Testis (tissue), 5 donors: ENCODE measurements at places on chromosomes 13 and 19.
A peak's percentile ranks its signal among the peaks of the same experiment; 100 is the strongest.

DNA sequence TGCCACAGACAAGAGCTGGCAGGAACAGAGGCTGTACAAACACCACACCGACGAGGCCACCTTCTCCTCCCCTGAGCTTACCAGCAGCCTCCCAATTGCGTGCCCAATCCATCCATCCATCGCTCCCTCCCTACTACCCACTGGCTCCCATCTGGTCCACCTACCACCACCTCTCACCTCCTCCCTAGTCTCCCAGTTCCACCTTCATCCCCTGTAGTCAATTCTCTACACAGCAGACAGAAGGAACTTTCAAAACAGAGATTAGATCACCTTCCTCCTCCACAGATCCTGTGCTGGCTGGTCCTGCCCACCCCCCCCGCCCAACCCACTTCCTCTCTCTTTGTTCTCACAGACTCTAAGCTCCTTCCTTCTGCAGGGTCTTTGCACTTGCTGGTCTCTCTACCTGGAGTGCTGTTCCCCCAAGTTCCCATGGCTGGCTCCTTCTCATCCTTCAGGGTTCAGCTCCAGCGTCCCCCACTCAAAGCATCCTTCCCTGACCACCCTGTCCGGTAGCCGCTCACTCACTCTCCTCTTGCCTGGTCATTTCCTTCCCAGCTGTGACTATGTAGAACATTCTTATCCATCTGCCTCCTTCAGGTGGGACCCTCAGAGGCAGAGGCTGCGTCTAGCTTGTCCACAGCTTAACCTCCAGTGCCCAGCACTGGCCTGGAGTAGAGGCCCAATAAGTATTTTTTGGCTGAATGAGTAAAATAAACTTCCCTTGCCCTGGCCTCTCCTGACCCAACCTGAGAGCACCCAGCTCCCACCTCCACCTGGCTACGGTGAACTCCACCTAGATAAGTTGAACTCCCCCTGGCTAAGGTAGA lies 23.0 kb downstream of the PIN1 start:
- DNase-seq: no peak

- DNase-seq: no peak
These were observed 62.2 kb downstream of the DNAJC15 start for GRCh38 chr13:43085545-43085944.

DNA sequence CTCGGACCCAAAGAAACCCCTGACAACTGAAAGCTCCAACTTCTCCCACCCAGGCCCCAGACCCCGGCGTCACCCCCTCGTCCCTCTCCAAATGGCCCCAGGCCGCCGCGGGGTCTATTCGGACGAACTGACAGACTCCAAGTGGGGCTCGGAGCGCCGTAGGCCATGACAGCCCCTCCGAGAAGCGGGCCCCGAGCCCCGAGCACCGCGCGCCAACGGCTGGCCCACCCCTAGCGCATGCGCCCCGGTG lies 360 bp downstream of the DDX39A start:
- DNase-seq: no peak

GRCh38 chr19:11479898-11480714 lies 740 bp downstream of the ELAVL3 start:
- DNase-seq: no peak

- DNase-seq: no peak
These were observed 8.5 kb downstream of the SPATA13 start for GRCh38 chr13:24168979-24169378.

DNA sequence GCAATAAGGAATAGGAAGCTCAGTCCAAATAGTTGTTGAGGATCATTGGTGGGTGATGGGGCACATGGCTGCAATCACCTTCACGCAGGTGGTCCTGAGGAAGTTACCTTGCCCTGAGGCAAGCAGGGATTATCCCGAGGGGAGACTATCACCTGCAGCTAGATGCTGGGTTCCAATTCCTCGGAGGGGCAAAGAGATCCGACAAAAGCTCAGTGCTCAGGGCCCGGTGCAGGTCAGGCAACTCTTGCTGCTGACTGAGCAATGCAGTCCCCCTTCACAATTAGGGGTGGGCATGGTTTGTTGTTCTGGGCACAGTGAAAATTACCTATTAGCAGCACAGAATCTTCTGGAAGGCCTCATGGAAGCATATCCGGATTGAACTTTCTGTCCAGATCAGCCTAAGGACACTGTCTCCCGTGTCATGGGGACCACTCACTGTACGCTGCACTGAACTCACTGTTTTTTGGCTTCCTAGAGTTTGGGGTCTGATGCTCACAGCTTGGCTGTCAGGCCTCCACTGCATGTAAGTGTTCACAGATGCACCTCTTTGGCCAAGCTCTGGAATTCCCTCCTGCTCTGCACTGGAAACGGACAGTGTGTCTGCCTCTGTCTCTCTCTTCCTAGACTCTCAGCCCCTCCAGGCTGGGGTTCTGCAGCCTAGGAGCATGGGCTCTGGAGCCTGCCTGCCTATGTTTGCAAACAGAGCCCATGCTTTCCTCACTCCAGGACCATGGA lies 372.7 kb downstream of the ZNF536 start:
- no peak for DNase-seq

DNA sequence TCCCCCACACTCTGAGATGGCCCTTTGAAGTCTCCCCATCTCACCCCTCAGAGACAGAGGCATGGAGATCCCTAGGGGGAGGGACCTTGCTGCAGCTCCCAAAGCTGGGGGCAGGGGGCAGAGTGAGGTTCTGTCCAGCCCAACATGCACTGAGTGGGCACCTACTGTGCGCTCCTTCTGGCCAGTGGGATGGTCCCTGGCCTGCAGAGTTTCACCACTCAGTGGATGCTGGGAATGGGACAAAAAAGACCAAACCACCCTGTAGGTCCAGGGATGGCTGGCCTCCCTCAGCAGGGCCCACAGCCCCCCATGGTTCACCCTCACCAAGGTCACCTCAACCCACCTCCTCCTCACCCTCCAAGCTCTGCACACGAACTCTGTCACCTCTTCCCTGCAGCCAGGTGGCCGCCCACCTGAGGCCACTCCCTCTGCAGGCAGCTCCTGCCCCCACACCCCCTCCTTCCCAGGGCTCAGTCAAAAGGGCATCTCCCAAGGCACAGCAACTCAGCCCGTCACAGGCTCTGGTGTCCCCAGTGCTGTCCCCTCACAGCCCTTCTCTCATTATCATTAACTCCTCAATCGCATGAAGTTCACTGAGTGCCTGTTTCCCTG lies 16.1 kb downstream of the CEACAM21 start:
- no peak for DNase-seq

- DNase-seq: no peak
These were observed 474 bp upstream of the ZNF780B start for GRCh38 chr19:40056505-40056904.

DNA sequence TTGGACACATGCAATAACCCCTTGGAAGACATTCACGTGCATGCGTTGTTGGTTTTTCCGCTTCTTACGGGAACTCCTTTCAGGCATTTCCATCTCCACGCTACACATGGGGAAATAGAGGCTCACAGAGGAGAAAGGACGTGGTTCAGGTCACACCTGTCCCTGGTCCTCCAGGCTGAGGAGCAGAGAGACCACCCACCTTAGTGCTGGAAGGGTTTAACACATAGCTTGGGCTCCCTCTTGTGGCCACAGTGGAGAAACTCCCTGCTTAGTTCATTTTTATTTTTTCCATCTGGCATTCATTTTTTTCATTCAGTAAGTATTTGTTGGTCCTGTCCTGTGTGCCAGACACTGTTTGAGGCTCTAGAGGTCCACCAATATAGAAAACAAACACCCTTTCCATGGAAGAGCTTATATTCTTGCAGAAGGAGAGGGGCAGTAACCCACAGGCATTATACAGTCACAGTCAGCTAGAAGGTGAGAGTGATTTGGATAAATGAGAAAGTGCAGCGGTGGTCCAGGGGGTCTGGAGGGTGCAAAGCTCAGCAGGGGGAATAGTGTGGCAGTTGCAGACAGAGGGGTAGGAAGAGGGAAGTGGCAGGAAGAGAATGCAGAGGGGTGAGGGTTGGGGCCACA lies 24.2 kb upstream of the TTYH1 start:
- DNase-seq: peak; percentile 63

- DNase-seq: no peak
These were observed 29.8 kb upstream of the EPHX3 start for GRCh38 chr19:15262011-15262410.
